ENCODE measurements at places on chromosomes 1 and 21.

DNA sequence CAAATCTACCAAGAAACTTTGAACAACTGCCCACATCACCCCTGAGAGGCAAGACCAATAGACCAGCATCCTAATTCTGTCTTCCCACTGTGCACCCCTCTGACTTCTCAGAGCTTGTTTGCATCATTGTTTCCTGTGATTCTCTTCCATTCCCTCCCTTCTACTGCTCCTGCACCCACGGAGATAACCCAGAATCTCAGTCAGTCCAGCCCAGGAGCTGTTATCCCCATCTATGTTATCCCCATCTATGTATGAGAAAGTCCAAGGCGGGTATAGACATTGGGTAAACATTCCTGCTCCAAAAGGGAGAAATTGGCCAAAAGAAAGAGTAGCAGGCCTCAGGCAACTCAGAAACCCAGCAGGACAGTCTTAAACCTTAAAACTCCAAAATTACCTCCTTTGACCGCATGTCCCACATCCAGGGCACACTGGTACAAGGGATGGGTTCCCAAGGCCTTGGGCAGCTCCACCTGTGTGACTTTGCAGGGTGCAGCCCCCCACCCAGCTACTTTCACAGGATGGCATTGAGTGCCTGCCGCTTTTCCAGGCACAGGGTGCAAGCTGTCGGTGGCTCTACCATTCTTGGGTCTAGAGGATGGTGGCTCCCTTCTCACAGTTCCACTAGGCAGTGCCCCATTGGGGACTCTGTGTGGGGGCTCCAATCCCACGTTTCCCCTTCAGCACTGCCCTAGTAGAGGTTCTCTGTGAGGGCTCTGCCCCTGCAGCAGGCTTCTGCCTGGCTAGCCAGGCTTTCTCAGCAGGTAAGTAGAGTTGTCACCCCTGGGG, 414.8 kb downstream of the NPHP4 start:
- no peak for DNase-seq

- DNase-seq = no peak
Observed at GRCh38 chr1:213649373-213649772, 338.4 kb upstream of the PROX1 start.

- DNase-seq = no peak
Observed at GRCh38 chr1:32818804-32819541, 1.5 kb downstream of the S100PBP start.

DNA sequence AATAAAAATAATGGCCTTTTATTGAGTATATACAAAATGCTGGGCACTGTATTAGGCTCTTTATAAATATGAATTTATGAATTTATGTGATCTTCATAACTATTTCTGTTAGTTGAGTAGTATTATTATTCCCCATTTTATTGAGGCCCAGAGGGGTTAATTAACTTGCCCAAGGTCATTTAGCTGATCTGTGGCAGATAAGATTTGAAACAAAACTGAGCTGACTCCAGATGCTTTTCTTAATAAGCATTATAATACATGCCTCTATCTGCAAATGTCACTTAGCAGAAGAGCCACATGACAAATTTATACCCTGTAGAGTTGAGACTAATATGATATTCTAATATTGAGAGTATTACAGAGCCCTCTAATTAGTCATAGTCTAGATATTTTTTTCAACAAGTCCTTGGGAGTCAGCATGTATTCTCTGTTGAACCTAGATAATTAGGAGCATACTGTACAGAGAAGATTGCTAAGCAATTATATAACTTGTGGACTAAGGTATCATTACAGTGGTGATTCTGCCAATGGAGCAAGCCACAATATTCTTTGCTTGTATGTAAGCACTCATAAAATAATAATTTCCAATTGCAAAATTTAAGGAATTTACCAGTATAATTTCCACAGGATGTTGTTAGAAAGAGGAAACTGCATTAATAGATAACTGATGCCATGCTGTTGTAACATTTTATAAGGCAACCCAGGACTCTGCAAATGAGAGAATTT, 112.0 kb downstream of the LRRC40 start:
- no peak for DNase-seq

DNA sequence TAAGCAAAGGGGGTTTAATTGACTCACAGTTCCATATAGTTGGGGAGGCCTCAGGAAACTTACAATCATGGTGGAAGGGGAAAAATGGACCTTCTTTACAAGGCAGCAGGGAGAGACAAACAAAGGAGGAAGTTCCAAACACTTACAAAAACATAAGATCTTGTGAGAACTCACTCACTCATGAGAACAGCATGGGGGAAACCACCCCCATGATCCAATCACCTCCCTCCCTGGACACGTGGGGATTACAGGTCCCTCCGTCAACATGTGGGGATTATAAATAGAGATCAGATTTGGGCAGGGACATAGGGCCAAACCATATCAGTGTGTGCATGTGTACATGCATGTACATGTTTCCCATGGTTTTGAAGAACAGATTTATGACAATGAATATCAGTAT, 5.5 kb upstream of the SMG7 start:
- DNase-seq = no peak

GRCh38 chr1:185972096-185972850, 238.1 kb downstream of the HMCN1 start:
- no peak for DNase-seq

GRCh38 chr1:7704214-7705047, 66.7 kb upstream of the VAMP3 start:
- DNase-seq = peak; percentile 97

DNA sequence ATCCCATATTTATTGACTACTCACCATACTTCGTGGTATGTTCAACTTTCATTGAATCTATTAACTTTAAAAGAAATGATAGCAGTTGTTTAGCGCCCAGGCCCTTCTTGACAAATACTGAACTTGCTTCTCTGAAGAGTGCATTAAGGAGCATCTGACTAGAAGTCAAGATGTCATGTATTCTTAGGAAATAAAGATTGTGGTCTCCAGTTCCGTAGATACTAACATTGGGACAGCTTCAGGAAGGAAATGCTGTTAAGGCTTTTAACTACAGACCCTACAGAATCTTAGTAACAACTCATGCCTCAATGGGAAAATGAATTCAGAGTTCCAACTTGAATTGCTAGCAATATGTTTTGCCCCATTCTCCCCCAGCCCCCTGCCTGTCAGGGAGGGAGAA, 14.8 kb downstream of the LYST start:
- no peak for DNase-seq

GRCh38 chr1:116850436-116850835, 59.3 kb upstream of the PTGFRN start:
- DNase-seq = no peak

- DNase-seq = no peak
Observed at GRCh38 chr21:38968887-38969543, 163.3 kb downstream of the ETS2 start.

DNA sequence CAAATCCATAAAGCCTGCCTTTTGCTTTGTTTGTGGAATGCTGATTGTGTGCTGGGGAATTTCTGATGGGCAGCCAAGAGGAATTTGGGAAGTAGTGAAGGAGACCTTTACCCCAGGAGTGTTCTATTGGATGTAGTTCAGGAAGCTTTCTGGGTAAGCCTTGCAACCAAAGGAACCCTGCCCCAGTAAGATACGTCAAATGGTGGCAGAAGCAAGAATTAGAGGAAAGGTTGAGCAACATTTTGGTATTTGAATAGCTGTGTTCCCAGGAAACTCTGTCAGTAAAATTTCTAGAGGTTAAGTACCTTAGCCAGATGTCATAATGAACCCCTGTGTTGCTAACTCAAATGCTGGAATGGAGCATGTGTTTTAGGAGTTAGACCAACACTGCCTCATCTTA, 6.4 kb downstream of the MGST3 start:
- DNase-seq = no peak

GRCh38 chr1:3292051-3292722, 162.3 kb upstream of the ARHGEF16 start:
- no peak for DNase-seq

DNA sequence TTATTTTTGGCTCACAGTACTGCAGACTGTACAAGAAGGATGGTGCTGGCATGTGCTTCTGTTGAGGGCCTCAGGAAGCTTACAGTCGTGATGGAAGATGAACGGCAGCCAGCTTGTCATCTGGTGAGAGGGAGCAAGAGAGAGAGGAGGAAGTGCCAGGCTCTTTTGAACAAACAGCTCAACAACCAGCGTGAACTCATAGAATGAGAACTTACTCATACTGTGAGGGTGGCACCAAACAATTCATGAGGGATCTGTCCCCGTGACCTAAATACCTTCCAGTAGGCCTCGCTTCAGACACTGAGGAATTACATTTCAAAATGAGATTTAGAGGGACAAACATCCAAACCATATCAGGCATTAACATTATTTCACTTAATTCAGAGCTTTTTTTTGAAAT, 84.7 kb downstream of the PKN2 start:
- DNase-seq = no peak

GRCh38 chr1:41866285-41866684, 52.4 kb downstream of the HIVEP3 start:
- DNase-seq = no peak

DNA sequence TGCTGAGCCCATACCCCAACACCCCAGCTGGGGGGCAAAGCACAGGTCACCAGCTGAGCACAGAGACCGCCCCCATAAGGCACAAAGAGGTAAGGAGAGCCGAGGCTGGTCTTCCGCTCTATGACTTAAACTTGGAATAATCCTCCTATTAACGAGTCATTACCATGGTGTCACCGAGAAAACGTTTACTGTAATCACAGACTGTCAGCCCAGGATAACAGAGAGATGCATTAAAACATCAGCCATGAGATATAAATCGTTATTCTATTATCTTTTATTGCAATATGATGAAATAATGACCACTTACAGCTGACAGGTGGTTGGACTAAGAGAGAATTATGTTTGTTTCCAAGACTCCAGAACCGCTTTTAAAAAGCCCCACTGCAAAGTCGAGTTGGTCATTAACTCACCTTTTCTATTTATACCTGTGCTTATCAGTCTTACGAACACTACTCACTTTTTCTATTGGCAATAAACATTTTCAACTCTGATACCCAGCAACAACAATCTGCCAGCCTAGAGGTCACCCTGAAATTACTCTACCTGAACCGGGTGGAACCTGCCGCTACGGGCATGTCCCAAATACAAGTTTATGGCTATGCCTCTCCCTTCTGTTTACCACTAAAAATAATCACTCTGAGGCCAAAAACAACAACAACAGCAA, 21.5 kb downstream of the NPHP4 start:
- DNase-seq = no peak

DNA sequence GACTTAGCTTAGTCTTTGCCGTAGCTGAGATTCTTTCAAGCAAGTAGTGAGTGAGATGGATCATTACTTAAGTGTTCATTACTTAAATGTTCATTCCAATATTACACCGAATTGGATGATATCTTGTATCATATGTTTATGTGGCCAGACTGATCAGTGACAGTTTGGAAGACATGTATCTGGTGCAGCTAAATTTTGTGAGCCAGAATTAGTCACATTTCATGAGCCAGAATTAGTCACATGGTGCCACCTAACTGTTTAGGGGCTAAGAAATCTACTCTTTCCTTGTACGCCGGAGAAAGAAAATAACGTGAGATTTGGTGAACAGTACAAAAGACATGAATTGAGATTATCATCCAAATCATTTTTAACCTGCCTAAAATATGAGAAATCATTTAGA, 355.6 kb downstream of the USP25 start:
- DNase-seq = no peak

Data from activated effector memory CD4-positive, alpha-beta T cell treated with anti-CD3 and anti-CD28 coated beads, Interleukin-2, amount 50 U/mL, for 16 hours (primary cell).